ENCODE measurements at places on chromosomes 16 and 17.

DNA sequence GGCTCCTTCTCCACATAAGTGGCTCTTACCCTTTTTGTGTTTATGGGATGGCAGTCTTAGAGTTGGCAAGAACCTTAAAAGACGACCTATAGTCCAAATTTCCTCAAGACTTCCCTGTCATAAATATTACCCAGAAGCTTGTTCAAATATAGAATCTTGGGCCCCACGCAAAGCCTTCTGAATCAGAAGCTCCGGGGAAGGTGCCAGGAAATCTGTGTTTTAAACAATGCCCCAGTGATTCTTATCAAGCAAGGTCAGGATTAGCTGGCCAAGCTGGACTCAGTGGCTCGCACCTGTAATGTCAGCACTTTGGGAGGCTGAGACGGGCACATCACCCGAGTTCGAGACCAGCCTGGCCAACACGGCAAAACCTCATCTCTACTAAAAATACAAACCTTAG, 85.7 kb downstream of the TIMM22 start:
- no peak for DNase-seq

GRCh38 chr17:7107012-7107754, 7.4 kb downstream of the ASGR2 start:
- DNase-seq, result no peak

- no peak for DNase-seq
These were observed 112.9 kb downstream of the ANKRD11 start for GRCh38 chr16:89377453-89377848.

DNA sequence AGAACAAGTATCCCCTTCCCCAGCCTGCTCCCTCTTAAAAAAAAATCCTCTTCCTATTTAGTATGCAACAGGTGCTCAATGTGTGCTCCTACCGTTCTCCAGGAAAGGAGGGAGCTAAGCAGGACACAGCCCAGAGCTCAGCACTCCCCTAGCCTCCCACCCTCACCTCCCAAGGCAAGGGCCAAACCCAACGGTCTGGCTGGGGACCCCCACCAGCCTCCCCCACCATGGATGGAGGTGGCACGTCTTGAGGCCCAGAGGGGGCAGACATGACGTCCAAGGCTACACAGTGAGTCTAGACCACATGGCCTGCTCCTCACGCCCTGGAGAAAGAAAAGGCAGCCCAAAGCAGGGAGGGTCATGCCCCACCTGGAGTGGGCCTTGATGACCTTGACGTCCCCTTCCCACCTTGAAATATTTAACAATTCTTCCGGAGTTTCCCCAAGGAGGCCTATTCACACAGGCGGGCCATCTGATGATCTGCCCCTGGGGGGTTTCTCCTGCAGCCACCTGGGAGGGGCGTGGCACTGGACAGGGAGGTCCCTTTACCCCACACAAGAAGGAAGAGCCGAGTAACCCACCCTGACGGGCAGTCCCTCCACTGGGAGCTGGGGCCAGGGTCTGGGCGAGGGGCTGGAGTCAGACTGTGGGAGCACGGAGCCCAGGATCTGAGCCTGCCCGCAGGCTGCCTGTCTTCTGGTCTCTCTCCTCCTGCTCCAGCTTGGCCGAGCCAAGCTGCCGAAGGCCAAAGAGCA, 89.4 kb upstream of the CBX4 start:
- no peak for DNase-seq

DNA sequence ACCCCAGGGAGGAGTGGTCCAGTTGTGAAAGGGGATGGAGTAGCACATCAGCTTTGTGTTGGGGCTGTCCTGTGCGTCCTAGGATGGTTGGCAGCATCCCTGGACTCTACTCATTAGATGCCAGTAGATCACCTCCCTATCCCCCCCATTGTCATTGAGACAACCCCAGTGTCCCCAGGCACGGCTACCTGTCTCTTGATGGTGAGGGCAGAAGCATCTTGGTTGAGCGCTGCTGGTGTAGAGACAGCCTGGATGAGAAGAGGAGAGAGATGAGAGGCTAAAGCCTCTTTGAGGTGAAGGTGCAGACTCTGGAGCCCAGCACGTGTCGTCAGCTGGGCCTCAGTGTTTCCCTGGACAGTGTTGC, 55.4 kb downstream of the TNFRSF13B start:
- DNase-seq, result no peak

DNA sequence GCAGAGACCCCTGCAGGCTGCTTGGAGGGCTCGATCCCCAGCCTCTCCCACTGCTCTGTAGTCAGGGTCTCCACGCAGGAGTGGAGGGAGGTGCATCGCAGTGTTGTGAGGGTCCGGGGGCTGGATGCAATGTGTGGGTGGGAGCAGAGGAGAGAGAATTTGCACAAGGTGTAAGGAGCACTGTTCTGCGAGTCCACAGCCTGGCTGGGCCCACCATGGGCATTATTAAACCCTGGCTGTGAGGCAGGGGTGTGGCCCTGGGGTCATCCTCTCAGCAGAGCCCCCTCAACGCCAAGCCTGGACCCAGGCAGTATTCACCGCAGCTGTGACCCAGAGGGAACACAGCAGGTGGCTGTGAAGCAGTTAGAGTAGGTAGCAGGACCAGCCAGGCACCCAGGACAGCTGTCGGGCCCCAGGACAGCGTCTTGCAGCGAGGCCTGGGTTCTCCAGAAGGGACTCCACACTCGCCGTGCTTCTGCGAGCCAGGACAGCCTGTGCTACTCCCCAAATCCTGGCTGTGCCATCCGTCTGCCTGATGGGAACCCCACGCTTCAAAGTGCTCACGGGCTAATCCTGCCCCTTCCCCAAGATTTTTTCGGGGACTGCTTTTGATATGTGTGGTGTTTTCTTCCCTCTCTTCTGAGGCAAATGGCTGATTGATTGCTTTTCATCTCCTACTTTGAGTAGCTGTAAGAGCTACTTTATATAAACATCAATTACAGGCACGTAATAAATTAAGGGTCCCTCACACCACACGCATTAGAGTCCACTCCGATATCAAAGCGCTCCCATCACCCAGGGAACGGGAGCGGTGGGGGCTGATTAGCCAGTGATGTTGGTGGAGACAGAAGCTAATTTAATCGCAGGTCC, 100.9 kb upstream of the GSE1 start:
- DNase-seq, result no peak

- DNase-seq, result no peak
These were observed 36.3 kb downstream of the GAS7 start for GRCh38 chr17:10162096-10162495.

DNA sequence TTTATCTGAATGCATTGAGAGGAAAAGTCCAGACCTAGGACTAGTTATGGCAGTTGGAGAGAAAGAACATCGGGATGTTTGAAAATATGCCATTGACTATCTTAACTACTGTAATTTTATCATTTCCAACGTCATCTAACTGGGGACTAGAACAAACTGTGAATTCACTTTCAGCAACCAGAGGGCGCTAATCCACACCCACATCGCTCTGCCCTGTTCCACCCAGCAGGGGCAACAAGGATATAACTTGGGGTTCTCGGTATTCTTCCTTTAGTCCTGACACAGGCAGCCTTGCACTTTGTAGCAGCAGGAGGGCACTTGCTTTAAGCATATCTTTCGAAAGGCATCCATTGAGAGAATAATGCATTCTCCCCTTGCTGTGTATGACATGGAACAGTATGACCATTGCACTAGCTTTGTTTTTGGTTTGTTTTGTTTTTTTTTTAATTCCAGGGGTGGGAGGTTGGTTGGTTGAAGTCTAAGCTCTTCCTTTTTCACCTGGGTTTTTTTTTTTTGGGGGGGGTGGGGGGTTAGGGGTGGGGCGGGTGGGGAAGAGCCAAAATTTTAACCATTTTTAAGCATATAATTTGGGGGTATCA, 31.5 kb downstream of the SIAH1 start:
- no peak for DNase-seq

- DNase-seq, result peak; percentile 8
These were observed 78.8 kb upstream of the ANKFN1 start for GRCh38 chr17:56074361-56074890.

All from forelimb muscle (tissue), 1 donor.